Activated naive CD4-positive, alpha-beta T cell treated with anti-CD3 and anti-CD28 coated beads, Interleukin-2, amount 50 U/mL, for 16 hours (primary cell): ENCODE measurements at places on chromosomes 5 and 9.
A peak's percentile ranks its signal among the peaks of the same experiment; 100 is the strongest.

- no peak for DNase-seq
Observed at GRCh38 chr5:95410279-95410678, 19.1 kb downstream of the FAM81B start.

- DNase-seq: peak; percentile 56
Observed at GRCh38 chr5:90434116-90434714, 24.7 kb upstream of the CETN3 start.

GRCh38 chr9:8924562-8924961 lies 1125.0 kb upstream of the DMAC1 start:
- no peak for DNase-seq

GRCh38 chr9:87614397-87614796 lies 111.5 kb upstream of the CTSL start:
- DNase-seq: no peak

- no peak for DNase-seq
Observed at GRCh38 chr9:4020038-4020754, 279.7 kb downstream of the GLIS3 start.
